ENCODE measurements at places on chromosomes 11 and 22.
A peak's percentile ranks its signal among the peaks of the same experiment; 100 is the strongest.

DNA sequence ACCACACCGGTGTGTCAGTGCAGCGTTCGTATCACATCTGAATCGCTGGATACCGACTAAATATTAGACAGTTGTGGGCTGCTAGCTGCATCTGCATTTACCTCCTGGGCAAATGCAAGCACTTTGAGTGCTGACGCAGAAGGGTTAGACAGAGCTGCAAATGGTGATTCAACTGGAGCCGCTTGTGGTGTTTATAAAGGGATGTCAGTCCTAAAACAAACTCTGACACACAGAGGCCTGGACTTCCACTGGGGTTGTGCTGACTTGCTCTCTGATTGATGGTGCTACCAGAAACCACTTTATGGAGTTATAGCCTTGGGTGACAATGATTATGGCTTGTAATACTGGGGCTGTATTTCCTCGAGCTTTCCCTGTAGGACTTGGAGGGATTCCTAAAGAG, 374.4 kb downstream of the NTM start:
- DNase-seq, result no peak

GRCh38 chr11:35116245-35116644, 22.7 kb upstream of the CD44 start:
- DNase-seq, result no peak

DNA sequence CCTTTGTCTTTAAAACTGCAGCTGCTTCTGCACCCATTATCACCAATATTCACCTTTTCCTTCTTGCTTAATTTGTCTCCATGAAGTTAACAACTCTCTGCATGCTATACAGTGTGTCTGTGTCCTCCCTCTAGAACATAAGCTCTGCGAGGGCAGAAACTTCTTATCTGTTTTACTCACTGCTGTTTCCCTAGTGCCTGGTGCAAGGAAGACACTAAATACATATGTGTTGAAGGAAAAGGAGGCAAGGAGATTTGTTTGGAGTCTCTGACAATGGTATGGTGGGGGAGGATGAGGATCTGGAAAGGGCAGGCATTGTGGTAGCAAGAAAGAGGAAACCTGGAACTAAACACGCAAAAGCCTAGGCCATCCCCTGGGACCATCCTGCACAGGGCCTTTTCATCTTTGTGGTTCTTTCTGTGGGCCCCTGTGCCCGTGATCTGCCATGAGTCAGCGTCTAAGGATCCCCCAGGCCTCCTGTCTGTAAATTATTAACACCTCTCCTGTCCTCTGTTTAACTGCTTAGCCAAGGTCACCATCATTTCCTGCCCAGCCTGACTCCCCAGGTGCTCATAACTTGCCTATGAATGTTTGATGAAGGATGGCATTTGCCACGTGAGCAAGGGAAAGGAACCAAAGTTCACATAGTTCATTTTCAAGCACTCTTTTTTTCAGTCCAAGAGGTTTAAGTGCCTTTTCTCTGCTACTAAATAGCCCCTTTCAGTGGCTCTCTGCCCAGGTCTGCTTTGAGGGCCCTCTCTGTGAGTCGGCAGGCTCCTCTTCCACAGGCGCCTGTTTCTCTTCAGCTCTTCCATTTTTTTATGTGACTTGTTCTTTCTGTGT, 131.1 kb downstream of the RASSF10 start:
- peak; percentile 67 for DNase-seq

- DNase-seq, result no peak
These were observed 34.4 kb downstream of the TRMU start for GRCh38 chr22:46369716-46370583.

GRCh38 chr11:44778195-44779100, 51.7 kb downstream of the TSPAN18 start:
- DNase-seq, result no peak

DNA sequence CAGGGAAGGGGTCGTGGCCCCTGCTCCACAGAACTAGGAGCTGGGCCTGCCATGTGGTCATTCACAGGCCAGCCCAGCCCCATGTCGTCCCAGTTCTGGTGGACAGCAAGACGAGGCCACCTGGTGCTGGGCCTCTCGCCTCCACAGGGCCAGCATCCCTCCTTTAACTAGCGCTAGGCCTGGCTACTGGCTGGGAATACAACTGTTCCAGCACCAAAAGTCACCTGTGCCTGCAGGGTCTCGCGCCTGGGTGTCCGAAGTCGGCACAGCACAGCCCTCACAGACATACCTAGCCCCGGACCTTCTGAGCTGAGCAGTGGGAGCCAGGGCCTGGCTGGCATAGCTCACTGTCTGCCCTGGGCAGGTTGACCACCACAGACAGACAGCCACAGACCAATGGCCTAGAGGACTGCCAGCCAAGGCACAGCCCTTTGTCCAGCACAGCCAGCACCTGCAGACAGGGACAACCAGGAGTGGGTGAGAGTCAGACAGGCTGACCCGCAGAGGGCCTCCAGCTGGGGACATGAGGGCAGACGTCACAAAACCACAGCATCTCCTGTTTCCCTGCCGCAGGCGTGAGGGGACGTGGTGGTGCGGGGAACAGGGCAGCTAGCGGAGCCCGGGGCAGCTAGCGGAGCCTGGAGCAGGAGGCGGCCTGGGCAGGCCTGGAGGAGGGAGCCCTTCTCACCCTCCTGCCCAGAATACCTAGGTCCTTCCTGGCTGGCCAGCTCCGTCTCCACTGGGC, 27.2 kb upstream of the TH start:
- DNase-seq, result no peak

DNA sequence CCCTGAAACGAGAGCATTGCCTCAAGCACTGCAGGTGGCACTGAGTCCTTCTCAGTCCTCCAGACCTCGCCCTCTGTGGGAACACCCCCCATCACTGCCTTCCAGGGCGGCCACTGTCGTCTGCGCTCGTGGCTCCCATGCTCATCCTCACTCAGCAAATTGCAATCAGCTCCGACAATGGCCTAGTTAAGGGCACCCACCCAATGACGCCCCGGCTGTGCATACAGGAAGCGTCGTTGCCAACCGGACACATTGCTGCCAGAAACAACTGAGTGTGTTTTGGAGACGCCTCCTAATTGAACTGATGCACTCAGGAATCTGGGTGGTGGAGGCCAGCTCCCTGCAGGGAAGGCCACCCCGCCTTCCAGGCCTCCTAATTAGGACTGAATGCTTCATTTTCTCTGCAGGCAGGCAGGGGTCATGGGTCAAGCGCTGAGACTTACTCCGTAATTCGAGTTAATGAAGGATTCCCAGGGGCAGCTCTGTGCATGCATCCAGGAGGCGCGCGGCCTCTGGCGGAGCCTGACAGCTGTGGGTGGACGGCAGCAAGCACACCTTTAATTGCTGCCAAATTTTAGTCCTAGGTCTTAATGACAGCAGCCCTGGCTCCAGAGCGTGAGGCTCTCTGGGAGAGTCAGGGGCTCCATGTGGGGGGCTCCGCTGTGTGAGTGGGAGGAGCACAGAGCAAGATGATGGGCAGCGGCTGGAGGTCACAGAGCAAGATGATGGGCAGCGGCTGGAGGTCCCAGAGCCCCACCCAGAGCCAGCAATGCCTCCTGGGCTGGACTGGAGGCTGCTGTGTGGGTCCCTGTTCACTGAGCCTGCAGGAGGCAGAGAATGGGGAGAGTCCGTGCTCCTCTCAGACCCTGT, 199.0 kb downstream of the BRD1 start:
- no peak for DNase-seq

- no peak for DNase-seq
These were observed 56.1 kb downstream of the PTPRJ start for GRCh38 chr11:48036466-48036865.

DNA sequence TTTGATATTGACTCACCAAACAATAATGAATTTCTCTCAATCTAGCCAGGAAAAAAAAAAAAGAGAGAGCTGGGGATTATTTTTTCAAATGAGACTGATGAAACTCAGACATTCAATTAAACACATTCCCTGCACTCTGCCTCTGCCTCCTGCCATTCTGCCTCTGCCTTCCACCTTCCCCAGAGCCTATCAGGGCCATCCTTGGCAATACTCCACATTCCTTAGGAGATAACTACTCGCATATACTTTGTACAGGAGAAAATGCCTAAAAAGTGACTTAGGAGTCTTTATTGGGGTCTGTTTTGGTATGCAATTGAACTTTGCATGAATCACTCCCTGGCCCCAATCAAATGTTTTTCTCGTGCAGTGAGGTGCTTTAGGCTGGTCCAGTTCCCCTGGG, 246.6 kb upstream of the PLET1 start:
- no peak for DNase-seq

GRCh38 chr11:41497974-41498373, 38.5 kb upstream of the LRRC4C start:
- DNase-seq, result no peak

- no peak for DNase-seq
These were observed 95.7 kb downstream of the OSBP2 start for GRCh38 chr22:30790366-30790765.

- DNase-seq, result no peak
These were observed 53.5 kb upstream of the MYEOV start for GRCh38 chr11:69240332-69241074.

GRCh38 chr22:49026494-49027367, 800.9 kb downstream of the BRD1 start:
- no peak for DNase-seq

GRCh38 chr11:131904756-131905155, 534.3 kb downstream of the NTM start:
- no peak for DNase-seq

DNA sequence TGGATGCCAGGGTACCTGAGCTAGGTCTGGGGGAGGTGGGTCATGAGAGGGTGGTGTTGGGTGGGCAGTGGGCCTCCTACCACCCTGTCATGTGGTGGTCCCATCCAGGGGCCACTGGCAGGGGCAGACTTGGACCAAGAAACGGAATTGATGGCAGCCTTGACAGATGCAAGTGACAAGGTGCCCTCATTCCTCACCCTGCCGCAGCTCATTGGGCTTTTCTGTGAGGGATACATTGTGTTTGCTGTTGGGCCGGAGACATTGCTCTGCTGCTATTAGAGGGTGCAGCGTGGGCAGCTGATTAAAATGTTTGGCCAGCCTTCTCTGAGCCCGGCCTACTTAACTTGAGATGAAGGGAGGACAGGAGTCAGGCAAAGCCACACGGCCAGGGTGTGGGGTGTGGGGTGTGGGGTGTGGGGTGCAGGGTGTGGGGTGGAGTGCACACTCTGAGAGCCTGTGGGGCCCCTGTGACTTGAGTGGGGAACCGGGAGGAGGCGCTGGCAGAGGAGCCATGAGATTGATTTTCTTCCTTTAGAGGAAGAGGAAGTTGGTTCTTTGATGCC, 351.5 kb downstream of the TBC1D22A start:
- DNase-seq, result no peak

- DNase-seq, result no peak
These were observed 45.6 kb downstream of the BCR start for GRCh38 chr22:23225724-23226496.

GRCh38 chr11:81246941-81247340, 1486.7 kb downstream of the FAM181B start:
- DNase-seq, result no peak

GRCh38 chr11:112519751-112520150, 259.1 kb upstream of the PLET1 start:
- no peak for DNase-seq

DNA sequence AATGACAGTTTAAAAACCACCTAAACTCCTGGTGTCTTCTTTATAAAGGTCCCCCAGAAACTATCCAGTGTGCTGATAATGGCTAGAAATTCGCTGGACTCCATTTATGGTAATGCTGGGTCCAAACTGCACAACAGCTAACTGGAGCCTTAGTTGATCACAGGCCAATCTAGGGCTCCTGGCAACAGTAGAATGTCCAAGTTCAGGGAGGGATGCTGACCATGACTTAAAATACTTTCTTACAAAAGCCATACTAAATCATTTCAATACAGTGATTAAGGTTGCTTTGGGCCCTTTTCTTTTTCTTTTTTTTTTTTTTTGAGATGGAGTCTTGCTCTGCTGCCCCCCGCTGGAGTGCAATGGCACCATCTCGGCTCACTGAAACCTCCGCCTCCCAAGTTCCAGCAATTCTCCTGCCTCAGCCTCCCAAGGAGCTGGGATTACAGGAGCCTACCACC, 14.5 kb upstream of the GAB2 start:
- DNase-seq, result no peak

DNA sequence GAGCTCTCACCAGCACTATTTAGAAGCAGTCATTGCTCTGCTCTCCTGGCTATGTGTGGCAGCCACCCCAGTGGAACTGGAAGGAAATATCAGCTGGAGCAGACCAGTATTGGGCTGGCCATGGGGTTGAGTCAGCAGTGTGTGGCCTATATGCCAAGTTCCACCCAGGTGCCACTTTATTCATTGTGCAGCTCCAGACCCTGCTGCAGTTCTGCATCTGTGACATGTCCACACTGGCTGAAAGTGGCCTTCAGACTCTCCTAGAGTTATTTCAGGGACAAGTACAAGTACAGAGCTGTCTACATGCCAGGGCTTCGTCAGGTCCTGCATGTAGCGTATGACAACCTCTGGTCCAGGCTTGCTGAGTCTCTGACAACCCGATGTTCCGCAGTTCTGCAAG, 55.2 kb downstream of the CABIN1 start:
- no peak for DNase-seq

- peak; percentile 78 for DNase-seq
These were observed 24.6 kb upstream of the WNT7B start for GRCh38 chr22:46001426-46002106.

- no peak for DNase-seq
These were observed 857 bp downstream of the ARCN1 start for GRCh38 chr11:118572981-118573550.

DNA sequence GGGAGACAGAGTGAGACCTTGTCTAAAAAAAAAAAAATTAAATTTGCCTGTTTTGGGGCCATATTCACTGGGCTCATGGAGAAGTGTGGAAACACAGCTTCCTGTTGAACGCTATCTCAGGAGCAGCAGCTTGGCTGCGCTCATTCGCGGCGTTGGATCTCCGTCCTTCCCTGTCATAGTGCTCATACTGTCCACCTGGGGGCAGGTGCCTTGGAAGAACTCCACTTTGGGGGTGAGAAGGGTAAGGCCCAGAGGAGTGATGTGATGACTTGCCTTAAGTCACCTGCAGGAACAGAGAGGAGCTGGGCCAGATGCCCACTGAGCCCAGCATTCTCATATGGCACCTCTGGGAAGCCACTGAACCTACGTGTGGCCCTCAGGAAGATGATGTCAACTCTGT, 82.8 kb downstream of the CABIN1 start:
- no peak for DNase-seq

DNA sequence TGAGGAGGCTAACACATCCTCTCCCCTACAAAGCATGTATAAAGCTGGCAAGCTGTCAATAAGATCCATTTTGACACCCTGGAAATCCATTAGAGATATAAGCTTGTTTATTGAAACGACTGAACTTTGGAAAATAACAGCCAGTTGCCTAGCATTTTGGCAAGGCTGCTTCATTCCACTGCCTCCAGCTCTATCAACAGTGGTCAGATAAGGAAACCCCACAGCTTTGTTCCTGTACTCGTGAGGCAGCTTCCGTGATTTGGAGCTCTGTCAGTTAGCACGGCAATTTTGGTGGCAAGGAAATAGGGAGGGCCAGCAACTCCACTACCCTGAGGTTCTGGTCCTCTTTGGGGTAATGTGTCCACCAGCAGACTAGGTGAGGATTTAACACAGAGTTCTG, 2.0 kb upstream of the OR51S1 start:
- DNase-seq, result no peak

- DNase-seq, result no peak
These were observed 21.0 kb downstream of the OR5M11 start for GRCh38 chr11:56522008-56522407.
